Retina (tissue), 1 donor: ENCODE measurements at places on chromosomes 2 and 18.

DNA sequence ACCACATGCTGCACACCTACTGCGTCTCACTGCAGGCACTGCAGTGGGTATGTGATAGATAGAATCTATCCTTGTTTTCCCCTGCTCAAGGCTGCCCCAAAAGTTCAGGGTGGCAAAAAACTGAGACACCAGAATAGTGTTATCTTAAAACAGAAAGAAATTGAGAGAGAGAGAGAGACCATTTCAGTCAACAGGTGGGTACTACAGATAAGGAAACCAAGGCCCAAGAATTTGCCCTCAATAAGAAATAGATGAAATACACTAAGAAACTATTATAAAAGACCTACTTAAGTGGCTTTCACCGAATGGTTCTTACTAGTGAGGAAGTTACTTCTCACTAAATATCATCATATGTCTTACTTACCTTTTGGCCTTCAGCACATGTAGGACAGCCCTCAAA lies 27.9 kb downstream of the EPG5 start:
- DNase-seq: no peak

DNA sequence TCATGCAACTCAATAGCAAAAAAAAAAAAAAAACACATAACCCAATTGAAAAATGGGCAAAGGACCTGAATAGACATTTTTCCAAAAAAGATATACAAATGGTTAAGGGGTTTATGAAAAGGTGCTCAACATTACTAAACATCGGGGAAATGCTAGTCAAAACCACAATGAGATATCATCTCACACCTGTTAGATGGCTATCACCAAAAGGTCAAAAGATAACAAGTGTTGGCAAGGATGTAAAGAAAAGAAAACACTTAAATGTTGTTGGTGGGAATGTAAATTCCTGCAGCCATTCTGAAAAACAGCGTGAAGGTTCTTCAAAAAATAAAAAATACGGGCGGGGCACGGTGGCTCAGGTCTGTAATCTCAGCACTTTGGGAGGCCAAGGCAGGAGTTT lies 112.4 kb upstream of the CAB39 start:
- no peak for DNase-seq

DNA sequence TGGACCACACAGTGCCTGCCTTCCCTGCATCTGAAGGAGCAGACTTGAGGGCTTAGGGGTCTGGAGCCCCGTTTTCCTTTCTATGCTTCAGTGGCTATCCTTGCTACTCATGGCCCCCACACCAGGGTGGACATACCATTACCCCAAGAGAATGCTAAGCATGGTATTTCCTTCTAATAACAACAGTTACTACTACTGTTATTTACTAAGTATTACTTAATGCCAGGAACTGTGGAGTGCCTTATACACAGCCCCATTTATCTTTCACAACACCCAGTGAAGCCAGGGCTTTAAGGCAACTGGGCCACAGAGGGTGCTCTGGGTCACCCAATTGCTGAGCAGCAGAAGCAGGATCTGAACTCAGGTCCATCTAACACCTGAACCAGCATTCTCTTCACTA lies 5.8 kb upstream of the PAX8 start:
- no peak for DNase-seq

- peak; percentile 8 for DNase-seq
Observed at GRCh38 chr2:18445433-18446320, 114.8 kb downstream of the RDH14 start.
